Glutamatergic neuron (in vitro differentiated cells): ENCODE measurements at places on chromosomes 3 and 15.

GRCh38 chr15:70447521-70447920, 315.8 kb downstream of the UACA start:
- DNase-seq = no peak

DNA sequence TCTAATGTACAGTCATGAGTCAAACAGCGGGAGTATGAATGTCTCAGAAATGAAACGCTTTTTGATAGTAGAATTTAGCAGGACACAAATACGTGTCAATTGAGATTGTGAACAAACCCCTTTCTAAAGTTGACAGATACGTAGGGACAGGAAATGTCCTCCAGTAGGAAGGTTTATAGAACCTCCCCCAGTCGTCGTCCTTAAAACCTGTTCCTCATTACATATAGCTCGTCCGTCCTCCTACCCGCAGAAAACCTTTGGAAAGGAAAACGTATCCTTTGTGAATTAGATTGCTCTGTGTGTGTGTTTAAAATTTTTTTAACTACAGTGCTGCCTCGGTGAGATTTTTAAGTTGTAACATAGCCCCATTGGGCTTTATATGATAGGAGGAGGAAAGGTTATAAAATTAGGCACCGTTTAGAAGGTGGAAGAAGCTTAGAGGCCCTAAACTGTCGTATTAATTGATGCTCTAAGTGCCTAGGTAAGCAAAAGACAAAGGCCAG, 4.1 kb downstream of the UBE2E1 start:
- DNase-seq = no peak

GRCh38 chr3:40502034-40502433, 3.8 kb upstream of the ZNF620 start:
- DNase-seq = no peak

- DNase-seq = no peak
Measured at GRCh38 chr3:78990156-78990555, 777.6 kb downstream of the ROBO1 start.

DNA sequence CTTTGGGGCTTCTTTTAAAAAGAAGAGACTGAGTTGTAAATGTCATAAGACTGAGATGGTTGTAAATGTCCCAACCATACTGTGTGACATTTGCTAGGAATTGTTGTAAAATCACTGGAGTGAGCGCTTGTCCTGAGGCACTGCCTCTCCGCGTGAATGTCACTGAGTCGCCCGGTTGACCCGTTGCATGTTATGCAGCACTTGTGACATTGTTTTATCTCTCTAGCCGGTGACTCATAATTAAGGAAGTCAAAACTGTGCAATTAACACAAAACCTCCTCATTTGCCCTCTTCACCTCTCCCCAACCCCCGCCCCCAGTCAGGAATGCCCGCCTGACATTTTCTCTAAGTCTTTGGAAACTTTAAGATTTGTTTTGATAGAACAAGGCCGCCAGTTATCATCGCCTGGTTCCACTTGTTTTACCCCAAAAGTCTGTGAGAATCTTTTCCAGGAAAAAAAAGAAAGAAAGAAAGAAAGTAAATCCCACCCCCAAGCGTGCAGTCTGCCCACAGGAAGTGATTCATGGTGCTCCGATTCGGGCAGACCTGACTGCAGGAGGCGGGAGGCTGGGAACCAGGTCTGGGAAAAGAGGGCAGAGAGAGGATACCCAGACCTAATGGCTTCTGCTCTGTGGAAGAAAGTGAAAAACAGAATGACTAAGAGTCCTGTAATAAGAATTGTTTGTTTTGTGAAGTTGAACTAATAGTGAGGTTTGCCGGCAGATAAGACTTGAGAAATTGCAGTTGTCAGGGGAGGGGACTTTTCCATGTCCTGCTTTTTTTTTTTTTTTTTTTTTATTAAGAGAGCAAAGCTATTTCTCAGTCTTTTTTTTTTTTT, 84.8 kb downstream of the SMAD3 start:
- DNase-seq = no peak
